ENCODE measurements at places on chromosomes 6 and 20.

- no peak for DNase-seq
Measured at GRCh38 chr6:31886541-31886991, 7.8 kb upstream of the SLC44A4 start.

GRCh38 chr20:37627767-37628130 is 66.1 kb upstream of the CTNNBL1 start:
- DNase-seq = no peak

- peak; percentile 31 for DNase-seq
Measured at GRCh38 chr6:154868143-154868594, 126.9 kb upstream of the TIAM2 start.

- DNase-seq = no peak
Measured at GRCh38 chr20:6333110-6333509, 210.3 kb upstream of the FERMT1 start.

- DNase-seq = no peak
Measured at GRCh38 chr6:17741507-17741906, 34.8 kb upstream of the NUP153 start.

- no peak for DNase-seq
Measured at GRCh38 chr20:47677635-47678453, 107.4 kb downstream of the SULF2 start.

DNA sequence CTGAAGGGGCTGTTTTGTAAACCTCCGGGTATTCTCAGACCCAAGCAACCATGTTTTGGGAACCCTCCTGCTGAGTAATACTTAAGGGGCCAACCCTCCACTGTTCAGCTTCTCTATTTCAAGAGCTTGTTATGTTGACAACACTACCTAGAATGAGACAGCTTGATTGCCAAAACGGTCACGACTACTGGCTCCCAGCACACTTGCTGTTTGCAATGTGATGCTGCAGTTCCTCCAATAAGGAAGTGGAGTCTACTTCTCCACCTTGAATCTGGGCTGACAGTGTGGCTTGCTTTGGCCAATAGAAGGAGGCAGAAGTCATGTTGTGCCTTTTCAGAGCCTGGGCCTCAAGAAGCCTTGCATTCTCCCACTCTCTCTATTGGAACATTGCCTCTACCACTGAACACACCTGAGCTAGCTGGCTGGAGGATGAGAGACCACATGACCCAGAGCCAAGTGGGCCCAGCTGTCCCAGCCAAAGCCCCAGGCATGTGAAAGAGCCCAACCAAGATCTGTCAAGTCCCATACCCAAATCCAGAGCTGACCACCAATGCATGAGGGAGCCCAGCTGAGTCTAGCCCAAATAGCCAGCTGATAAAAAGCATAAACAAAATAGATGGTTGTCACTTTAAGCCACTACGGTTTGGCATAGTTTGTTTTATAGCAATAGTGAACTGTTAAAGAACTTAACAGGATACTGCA is 108.0 kb downstream of the PRND start:
- no peak for DNase-seq

GRCh38 chr20:36337886-36338285 is 31.7 kb downstream of the DLGAP4 start:
- DNase-seq = no peak

DNA sequence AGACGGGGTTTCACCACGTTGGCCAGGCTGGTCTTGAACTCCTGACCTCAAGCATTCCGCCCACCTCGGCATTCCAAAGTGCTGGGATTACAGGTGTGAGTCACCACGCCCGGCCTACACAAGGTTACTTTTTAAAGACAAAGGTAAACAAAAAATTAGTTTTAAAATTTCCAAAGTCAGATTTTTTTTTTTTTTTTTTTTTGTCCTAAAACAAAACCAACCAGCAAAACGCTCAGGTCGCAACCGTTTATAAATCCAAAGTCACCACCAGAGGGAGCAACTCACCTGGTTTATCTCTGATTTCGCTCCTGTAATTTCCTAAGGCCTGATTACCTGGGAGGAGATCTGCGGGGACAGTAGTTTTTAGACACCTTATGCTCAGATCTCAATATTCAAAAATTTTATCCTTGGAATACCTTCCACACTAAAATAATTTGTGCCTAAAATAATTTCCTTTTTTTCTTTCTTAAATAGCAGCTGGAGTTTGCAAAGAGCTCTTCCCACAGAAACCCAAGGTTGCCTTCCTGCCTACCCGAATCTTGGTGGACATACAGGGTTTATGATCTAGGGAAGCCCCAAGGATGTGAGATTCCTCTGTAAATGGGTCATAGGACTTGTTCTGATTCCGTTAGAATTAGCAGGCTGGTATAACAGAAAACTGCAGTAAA is 19.8 kb upstream of the TREM1 start:
- DNase-seq = peak; percentile 42

DNA sequence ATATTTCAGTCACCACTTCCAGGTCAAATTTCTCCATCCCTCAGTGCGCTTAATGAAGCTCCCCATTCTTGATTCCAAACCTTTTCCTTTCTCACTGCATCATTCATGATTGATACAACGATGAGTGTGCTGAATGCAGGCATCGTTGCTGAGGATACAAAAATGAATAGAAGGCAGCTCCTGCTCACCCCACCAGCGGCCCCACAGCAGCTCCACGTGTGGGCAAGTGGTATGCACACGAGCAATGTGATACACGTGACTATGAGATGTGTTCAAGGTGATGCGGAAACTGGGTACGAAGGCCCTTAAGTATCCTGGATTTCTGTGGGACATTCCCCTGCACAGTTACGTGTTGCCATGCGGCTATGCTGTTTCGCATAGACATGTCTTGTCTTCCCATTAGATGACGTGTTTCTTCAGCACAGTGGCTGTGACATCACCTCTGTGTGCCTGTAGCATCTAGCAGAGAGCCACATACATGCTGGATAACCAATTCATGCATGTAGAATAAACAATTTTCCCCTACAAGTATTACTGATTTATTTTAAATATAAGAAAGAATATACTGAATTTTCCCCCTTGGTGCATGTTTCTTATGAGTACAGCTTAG is 260.5 kb upstream of the AGPAT4 start:
- no peak for DNase-seq

- no peak for DNase-seq
Measured at GRCh38 chr6:97473979-97474378, 191.0 kb upstream of the MMS22L start.

- DNase-seq = no peak
Measured at GRCh38 chr6:2733736-2734480, 16.8 kb downstream of the MYLK4 start.

GRCh38 chr20:1286267-1287024 is 20.4 kb downstream of the SNPH start:
- DNase-seq = no peak

- no peak for DNase-seq
Measured at GRCh38 chr6:152648105-152648504, 10.9 kb upstream of the SYNE1 start.

GRCh38 chr6:120918137-120918536 is 416.1 kb downstream of the TBC1D32 start:
- no peak for DNase-seq

DNA sequence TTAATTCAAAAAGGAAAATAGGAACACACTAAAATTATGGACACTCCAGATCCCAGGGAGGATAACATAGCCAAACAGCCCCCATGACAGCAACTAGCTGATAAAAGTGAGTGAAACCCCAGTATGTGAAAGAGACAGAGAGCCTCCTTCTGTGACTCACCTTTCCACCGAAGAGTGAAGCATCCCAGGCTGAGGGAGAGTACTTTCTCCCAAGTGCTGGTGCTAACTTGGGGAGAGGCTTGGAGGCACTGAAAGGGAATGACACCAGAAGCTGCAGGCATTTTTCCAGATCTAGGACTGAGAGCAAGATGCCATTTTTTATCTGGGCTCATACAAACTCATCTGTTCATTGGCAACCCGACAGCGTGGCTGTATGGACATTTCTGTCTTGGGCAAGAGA is 339.8 kb downstream of the HTR1B start:
- no peak for DNase-seq

DNA sequence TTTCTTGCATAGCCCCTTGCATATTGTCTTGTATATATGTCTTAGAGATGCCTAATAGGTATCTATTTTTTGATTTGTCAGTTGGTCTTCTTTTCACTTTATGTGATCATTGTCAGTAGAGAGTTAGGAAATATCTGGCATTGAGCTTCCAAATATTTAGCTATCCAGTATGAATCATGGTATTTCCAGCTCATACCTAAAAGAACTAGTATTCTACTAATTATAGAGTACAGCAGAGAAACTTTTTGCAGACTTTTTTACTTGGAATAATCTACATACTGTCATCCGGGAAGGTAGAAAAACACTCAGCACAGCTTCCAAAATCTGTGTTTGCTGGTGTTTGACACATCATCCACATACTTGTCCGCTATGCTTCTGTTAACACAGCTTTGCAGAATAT is 156.4 kb upstream of the HTR1E start:
- DNase-seq = no peak

GRCh38 chr6:38279423-38279822 is 360.3 kb downstream of the BTBD9 start:
- no peak for DNase-seq

DNA sequence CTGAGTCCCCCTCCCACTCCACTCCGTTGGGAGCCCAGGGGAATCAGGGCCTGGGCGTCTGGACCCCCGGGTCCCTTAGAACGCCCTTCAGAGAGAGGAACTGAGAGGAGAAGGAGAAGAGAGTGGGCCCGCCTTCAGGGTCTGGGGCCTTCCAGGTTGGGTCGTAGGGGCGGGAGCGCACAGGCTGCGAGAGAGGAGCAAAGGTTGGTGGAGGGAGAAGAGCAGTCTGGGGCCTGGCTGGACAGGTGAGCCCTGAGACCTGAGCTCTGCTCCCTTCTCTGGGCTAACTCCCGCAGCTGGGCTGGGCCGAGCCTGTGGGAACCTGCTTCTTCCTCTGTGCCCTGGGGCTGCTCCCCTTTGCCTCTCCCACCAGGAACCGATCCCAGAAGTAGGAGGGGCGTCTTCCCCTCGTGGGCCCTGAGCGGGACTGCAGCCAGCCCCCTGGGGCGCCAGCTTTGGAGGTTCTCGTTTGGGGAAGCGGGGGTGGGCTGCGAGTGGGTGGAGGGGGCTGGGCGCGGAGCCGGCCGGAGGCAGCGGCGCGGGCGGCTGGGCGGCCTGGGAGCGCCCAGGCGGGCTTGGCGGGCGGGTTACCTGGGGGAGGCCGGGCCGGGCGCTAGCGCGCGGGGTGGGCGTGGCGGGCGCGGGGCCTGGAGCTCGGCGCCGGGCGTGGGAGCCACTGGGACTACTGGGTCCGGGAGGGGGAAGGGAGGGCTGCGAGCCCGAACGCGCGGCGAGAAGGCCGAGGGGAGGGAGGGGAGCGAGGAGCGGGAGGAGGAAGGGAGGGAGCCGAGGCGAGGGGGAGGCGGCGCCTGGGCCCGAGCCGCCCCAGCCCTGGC is at the start of gene DDR1:
Gene DDR1, plus strand, starts transcription at position 835 of the 836 bp plus-strand sequence. CDS start 4,211 bp downstream, outside the sequence.
- DNase-seq = no peak

DNA sequence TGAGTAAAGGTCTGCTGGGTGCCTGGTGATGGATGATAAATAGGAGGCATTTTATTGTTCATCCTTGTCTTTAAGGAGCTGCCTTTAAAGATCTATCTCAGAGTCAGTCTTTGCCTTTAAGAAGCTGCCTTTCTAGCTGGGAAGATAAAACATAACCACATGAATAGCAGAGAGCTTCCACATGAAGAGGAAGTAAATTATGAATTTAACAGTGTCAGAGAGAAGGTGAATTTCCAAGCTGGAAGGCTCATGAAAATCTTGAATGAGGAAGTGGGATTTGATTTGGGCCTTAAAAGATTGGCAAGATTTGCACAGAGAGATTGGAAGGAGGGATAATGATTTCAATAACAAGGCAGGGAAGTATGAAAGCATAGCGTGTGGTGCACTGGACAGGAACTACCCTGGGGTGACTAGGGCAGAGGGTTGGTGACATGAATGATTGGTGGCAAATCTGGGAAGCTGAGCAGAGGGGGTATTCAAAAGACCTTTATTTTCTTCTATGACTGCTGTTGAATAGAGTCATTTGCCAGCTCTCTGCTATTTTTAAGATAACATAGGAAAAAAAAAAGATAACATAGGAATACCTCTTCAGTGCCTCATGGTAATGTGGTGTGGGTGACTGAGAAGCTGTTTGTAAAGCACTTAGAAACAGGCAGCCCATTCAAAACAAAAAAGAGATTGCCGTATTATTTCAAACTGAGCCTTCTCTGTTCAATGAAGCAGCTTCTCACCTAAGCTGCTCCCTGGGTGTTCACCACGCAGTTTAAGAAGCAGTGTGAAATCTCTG is 591.6 kb downstream of the PKHD1 start:
- DNase-seq = no peak

DNA sequence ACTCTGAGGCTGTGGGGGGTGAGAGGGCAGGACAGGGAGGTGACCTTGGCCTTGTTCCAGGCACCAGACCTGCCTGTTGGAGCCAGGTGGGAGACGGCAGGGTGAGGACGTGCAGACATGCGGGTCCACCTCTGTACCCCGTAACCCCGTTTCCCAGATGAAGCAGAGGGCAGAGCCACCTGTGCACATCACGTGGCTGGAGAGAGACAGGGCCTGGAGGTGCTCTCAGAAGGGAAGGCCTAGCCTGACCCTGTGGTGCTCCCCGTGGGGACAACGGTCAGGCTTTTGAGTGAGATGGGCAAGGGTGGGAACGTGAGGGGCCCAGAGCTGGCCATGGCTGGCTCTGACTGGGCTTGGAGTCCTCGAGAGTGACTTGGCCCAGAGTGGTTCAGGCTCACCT is 6.6 kb downstream of the NTSR1 start:
- no peak for DNase-seq

DNA sequence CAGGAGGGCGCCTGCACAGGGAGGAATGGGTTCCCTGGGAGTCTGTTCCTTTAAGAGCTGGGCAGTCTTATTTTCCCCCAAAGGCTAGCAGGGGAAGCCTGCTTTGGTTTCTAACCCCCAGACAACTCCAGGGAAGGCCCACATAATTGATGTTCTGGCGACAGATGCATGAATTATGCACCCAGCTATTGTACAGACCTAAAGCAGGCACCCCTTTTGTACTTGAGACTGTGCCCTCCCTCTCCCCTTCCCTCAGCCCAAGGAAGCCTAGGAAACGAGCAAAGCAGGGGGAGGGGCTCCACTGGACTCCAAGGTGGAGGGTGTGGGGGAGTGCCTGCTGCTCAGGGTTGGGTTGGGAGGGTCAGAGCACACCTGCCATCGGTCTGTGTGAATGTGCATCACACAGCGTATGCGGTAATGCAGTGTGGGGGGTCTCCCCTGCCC is 102.1 kb downstream of the KCNB1 start:
- no peak for DNase-seq

DNA sequence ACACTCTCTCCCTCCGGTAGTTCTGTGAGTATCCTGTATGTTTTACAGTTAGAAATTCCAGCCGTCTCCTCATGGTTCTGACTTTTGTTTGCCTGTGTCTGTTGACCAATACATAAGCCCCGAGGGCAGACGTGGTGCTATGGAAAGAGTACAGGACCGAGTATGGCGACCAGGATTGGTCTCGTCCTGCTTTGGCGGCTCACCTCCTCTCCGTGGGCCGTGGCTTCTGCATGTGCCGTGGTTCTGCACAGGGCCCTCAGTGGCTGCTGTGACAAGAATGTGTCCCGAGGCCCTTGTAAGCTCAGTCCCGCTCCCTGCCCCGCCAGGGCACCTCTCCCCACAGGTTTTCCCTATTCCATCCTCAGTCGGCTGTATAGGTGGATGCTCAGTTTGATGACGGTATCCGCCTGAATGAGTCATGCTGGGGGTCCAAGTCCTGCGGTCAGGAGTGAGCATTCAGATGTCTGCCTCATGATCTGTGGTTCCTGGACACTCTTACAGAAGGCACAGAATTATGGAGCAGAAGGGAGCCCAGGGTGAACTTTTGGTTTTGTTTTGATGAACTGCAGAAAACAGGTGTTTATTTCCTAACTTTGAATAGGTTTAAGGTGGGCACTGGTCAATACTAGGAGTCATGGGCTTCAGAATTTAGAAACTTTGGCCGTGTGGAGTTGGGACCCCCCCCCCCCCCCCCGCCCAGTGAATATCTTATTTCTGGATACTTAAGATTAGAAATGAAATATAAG is 1.2 kb downstream of the ARFGAP1 start:
- no peak for DNase-seq

Data from glomerular endothelial cell (primary cell).